ENCODE measurements at places on chromosomes 2 and 18.

DNA sequence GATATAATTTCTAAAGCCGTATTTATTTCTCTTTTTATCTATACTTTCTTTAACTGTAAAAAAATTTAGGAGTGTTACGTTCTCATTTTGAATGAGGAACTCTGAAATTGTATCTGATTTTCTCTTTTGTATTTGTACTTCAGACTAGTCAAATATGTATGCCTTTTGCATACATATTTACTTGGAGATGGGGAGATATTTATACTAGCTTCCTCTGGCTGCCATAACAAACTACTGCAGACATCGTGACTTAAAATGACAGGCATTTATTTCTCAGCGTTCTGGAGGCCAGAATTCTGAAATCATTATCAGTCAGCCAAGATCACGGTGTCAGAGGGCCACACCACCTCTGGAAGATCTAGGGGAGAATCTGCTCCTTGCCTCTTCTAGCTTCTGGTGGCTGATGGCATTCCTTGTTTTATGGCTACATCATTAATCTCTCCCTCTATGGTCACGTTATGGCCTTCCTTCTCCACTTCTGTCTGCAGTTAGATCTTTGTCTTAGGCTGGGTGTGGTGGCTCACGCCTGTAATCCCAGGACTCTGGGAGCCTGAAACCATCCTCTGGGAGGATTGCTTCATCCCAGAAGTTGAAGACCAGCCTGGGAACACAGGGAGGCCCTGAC lies 8.2 kb downstream of the LCLAT1 start:
- no peak for DNase-seq

- no peak for DNase-seq
Observed at GRCh38 chr2:206324869-206325268, 50.4 kb downstream of the ZDBF2 start.

DNA sequence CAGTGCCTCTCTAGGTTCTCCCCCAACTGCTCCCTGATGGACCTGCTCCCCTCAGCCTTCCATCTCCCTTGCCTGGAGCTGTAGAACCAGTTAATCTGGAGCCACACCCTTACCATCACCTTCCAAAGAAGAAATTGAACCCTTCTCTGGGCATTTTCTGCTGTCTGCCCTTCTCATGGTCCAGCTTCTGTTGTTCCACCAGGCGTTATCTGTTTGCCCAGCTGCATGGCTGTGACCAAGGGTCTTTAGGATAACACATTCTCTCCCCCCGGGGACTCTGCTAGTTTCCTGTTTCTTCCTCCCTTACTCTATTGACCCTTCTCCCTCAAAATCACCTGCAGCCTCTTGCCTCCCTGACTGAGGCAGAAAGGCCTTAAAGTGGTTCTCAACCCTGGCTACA lies 3.2 kb upstream of the ANKRD53 start:
- DNase-seq = no peak

GRCh38 chr2:221612161-221612560 lies 40.1 kb upstream of the EPHA4 start:
- DNase-seq = no peak

GRCh38 chr2:223580951-223581350 lies 21.2 kb downstream of the SCG2 start:
- peak; percentile 29 for DNase-seq

DNA sequence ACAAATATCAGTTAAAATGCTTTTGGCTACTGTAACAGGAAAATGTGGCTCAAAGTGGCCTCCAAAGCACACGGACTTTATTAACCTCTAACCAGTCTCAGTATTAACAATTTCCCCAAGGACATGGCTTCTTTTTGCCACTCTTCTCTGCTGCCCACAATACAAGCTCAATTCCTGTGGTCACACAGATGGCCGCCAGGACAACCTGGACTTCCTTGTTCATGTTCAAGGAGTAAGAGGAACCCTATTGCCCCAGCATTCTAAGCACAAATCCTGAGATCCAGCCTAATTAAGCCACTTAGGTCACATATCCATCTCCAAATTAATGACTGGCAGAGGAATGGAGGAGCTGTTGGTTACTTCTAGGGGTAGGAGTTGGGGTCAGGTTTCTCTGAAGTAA lies 38.2 kb downstream of the AOX1 start:
- DNase-seq = no peak

DNA sequence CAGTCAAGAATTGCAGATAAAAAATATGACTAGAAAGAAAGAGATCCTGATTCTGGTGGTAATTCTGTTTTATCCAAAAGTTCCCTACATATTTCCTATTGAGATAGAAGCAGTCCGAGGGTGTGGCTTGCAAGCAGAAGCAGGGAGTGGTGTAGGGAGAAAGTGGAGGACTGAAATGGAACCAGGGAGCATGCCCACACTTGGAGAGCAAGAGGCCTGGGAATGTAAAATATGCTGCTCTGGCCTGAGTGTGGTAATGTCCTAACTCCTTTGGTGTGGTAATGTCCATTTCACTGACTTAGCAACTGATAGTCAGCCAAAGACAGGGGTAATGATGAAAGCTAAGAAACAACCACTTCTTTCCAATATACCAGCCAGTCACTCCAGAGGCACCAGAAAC lies 30.1 kb upstream of the FMNL2 start:
- peak; percentile 75 for DNase-seq

- DNase-seq = peak; percentile 69
Observed at GRCh38 chr2:26769089-26769761, 5.1 kb downstream of the SLC35F6 start.

- peak; percentile 21 for DNase-seq
Observed at GRCh38 chr2:65350651-65351056, 81.7 kb downstream of the SPRED2 start.

- DNase-seq = no peak
Observed at GRCh38 chr2:4995466-4995865, 696.7 kb upstream of the SOX11 start.

DNA sequence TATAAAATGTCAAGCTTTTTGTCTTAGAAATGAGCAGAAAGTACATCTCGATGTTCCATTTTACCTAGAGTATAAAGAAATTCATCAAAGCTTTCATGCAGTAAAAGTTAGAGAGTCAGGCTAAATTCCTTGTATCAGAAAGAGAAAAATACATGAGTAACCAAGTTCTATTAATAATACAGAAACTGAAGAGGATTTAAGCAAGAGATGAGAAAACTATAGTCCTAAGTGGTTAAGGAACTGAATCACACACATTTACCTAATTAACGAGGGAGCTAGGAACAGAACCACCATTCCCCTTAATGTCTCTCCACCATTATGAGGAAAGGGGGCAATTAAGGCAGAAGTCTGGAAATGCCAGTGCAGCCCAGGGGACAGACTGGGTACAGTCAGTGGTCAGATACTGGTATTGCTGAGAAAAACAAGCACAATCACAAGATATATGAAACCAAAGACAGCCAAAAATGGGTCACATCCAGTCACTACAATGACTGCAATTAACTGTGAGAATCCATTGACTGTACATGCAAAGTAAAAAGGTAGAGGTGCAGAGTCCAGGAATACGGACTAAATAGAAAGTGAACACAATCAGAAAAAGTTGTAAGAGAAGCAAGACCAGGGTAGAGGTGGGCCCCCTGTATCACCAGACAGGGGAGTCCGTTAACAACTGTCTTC lies 23.9 kb downstream of the MAP4K3 start:
- DNase-seq = no peak

- DNase-seq = no peak
Observed at GRCh38 chr18:28468901-28469300, 292.0 kb upstream of the CDH2 start.

GRCh38 chr18:77560341-77560992 lies 310.8 kb downstream of the GALR1 start:
- DNase-seq = peak; percentile 22

DNA sequence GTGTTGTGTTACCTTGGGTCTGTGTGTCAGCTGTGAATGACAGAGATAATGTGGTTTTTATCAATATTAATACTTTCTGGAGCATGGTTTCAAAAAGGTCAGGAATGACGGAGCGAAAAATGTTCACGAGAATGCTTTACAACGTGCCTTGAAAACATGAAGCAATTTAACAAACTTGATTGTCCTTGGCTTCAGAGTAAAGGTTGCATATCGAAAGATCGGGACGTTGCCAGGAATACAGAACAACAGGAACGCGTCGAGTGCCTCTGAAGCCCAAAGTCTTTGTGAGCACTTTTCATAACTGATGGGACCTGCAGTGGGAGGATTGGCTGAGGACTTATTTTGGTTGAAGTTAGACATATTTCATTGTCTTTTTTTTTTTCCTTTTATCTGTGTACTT lies 206.1 kb downstream of the ZNF407 start:
- no peak for DNase-seq

GRCh38 chr18:27794181-27794926 lies 382.6 kb downstream of the CDH2 start:
- no peak for DNase-seq

DNA sequence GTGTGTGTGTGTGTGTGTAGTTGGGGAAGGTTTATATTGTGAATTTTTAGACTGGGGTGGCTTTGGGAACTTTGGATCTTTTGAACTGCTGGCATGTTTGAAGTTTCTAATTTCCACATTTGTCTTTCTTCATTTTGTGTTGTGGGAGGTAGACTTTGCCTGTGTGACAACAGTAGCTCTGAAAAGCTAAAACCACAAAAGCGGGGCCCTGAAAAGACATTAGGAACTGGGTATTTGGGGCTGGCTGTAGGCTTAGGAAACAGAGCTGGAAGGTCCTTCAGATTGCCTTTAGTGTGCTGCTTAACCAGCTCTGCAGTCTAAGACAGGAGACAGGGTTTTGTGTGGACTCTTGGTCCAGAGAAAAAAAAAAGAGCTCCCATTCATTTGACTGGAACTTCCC lies 27.2 kb upstream of the DOCK10 start:
- no peak for DNase-seq

DNA sequence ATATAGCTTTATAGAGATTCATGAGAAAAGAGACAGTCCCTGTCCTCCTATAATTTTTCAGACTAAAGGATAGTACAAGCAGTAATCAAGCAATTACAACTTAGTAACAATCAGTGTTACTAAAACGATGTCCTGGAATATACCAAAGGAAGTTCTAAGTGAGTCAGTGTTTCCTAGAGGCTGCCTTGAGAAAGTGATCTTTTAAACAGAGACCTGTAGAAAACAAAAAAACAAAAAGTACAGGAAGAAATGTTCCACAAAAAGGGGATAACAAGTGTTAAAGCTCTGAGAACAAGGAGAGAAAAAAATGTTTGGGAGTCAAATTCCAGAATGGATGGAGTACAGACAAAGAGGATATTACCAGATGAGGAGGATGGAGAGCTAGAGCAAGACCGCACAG lies 556.4 kb downstream of the ERBB4 start:
- no peak for DNase-seq

DNA sequence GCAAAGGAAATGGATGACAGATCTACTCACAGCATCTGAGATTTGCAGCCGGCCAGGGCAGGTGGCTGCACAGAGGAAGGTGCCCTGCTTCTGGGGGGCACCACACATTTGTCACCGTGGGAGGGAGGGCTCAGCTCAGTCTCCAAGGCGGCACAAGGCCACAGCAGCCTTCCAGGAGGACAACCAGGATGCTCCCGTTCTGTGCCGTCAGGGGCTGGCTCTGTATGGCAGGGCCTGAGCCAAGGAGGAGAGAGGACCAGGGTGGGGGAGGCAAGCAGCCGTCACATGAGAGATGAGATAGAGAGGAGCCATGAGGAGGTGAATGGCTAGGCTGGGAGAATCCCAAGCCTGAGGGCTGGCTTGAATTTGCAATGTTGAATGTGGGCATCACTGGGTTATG lies 4.6 kb upstream of the BOK start:
- DNase-seq = no peak

DNA sequence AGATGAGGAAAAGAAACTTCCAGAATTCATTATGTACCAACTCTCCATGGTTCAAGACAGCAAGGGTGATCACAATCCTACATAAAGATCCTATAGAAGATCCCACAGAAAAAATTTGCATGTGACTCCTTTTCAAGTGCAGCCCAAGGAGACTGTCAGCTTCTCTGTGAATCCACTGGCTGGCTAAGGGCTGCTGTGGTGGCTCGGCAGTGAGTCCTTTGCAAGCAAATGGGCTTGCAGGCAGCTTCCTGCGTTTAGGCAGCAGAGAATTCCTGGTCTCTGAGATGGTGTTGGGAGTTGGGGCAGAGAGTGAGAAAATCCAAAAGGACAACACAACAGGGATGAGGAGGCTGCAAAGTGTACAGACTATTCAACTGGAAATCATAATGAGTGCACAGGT lies 43.4 kb downstream of the NABP1 start:
- DNase-seq = no peak

DNA sequence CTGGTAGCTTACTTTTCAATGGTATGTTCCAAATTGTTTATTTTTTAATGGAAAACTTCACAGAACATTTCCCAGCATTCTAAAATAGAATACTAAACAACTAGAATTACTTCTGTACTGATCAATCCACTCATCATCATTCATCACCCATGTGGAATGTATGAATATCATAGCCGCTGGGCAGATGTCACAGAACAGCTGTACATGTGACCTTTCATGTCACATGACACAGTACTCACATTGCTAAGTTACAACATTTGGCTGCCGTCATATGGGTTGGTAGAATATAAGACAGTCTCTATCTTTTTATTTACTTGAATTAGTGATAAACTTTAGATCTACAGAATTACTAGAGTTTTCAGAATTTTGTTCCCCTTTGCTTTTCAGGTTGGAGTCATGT lies 387.6 kb downstream of the ZEB2 start:
- DNase-seq = peak; percentile 31

GRCh38 chr2:86562485-86562921 lies 740 bp downstream of the CHMP3 start:
- no peak for DNase-seq

DNA sequence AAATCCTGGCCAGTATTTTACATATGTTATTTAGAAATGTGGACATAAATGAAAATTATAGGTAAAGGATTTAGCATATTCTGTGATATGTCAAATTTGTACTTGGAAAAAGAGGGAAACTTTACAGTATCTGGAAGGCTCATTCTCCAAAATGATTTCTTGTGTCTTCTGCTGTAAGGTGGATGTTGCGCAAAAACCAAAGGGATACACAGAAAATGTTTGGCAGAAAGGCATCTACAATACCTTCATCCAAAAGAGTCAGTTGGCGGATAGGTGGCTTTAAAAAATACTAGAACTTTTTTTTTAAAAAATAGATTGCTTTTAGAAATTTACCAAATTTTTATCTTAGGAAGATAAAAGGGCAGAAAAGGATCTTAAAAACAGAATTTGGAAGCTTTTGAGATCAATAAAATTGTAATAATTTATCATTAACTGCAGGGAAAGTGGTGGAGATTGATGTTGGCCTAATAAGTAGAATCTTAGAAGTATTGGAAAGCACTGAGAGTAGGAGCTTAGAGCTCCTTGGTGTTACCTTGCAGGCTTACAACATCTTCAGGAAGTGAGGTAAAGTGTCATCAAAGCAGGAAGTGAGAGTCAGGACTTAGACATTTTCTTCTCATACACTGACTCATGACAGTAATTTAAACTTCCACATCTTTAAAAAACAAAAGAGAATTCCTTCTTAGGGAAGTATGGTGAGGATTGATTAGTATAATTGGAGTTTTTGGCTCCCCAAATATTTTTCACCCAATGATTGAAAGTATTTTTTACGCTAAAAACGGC lies 2.1 kb downstream of the NABP1 start:
- DNase-seq = peak; percentile 93

GRCh38 chr18:52667463-52668065 lies 327.6 kb downstream of the DCC start:
- DNase-seq = no peak

GRCh38 chr18:11322006-11322405 lies 172.6 kb upstream of the PIEZO2 start:
- DNase-seq = no peak
